IPS DF 19.7 (cell line): ENCODE measurements at places on chromosomes 5 and 9.

- DNase-seq, result no peak
Measured at GRCh38 chr9:113184539-113184938, 33.7 kb downstream of the SLC31A2 start.

DNA sequence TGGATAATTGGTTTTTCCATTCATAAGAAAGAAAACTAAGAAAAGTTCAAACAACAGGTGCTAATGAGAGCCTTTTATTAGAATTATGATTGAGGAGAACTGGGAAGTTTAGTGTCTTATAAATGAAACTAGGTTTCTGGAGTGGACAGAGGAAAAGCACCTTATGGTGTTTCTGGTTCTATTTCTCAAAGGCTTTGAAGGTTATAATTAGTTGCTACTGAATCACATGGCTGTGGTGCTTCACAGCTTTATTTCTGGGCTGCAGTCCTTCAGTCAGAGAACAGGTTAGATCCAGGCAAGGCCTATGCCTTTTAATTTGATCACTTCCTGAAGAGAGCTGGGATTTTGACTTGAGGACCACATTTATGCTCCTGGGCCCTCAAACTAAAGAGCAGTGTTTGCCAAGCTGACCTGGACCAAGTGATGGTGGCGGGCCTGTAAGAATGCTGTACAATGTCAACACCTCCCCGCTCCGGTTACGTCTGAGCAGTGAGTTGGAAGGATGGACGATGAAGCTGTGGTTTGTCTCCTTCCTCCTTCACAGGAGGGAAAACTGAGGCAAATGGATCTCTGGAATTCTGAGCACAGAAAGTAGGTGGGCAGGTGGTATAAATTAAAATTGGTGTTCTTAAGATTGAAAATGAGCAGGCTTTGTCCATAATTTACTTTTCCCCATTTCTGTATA lies 56.0 kb downstream of the ZNF462 start:
- no peak for DNase-seq

DNA sequence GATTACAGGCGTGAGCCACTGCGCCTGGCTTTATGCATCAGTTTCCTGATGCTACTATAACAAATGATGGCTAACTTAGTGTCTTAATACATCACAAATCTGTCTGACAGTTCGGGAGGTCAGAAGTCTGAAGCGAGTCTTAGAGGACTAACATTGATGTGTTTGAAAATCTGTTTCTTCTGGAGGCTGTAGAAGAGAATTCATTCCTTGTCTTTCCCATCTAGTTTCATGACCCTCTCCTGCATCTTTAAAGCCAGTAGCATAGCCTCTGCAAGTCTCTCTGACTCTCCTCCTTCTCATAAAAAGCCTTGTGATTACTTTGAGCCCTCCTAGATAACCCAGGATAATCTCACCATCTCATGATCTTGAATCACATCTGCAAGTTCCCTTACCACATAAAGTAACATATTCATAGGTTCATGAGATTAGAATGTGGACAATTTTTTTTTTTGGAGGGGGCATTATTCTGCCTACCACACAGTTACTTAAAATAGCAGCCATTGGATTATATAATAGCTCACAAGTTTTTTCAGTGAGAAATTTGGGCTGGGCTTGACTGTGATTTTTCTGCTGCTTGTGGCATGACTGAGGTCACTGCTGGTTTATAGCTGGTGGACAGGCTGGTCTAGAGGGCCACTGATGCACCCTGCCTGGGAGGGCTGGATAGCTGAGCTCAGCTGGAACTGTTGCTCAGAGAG lies 134.8 kb downstream of the FBXL7 start:
- no peak for DNase-seq

GRCh38 chr5:97840643-97841042 lies 657.6 kb upstream of the RIOK2 start:
- no peak for DNase-seq

GRCh38 chr9:21268347-21268657 lies 28.5 kb upstream of the IFNA14 start:
- no peak for DNase-seq

DNA sequence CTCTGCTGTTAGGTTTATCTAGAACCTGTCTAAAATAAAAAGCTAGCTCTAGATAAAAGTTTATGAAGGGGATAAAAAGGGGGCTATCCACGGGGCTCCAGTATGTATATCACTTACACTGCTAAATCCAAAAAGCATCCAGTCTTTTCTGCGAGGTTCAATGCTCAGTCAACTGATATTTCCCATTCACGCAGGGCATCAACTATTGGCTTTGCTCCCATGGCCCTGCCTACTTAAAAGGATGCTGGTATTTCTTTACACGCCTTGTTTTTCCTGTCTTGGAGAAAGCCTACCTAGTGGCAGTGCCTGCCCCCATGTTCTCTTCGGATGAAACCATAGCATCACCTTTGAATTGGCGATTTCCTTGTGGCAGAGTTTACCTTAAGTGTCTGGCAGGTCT lies 8.1 kb downstream of the SPRY4 start:
- DNase-seq, result no peak

DNA sequence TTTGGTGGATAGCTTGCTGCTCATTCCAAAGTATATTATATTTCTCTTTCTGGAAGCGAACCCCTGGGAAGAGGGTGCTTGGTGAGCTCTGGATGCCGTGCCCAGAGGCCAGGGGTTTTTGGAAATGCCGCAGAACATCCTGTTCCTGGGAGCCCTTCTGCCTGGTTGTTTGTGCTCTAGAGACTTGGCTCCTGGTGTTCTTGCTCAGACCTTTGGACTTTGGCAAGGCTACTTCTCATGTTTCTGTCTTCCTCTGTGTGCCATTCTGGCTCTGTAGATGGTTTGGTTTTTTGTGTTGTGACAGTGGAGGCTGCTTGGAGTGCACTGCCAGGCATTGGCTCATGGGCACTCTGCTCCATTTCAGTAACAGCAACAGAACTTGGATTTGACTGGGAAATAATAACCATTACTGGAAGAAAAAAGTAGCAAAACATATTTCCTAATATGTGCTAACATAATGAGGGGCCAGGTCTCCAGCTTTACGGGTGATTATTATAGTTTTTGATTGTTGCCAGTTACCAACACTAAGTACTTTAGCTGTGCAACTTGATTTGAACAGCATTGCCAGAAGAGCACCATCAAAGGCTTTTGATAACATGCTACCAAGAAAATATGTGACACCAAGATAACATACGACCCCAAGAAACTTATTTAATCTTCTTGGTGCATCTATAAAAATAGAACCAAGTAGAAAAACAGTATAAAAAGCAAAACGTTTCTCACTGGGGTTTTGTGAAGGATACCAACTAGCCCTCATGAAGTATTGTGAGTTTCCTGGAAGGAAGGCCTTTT lies 94.2 kb downstream of the PCSK1 start:
- DNase-seq, result no peak

- DNase-seq, result no peak
Measured at GRCh38 chr5:15256485-15256884, 243.5 kb upstream of the FBXL7 start.

DNA sequence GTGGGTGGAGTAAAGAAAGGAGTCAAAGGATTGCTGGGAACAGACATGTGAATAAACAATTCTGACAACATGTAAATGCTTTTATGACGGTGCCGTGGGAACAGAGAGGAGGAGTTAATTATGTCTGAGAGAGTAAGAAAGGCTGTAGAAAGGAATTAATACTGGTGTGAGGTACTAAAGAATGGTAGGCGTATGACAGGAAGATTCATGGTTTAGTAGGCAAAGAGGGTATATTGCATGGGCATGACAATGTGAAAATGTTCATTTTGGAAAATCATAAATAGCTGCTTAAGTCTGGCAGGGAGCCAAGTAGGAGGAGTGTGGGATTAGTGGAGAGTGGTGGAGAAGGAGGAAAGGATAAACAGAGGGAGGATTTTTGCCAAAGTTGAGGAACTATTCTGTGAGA lies 19.7 kb downstream of the NAA35 start:
- no peak for DNase-seq

DNA sequence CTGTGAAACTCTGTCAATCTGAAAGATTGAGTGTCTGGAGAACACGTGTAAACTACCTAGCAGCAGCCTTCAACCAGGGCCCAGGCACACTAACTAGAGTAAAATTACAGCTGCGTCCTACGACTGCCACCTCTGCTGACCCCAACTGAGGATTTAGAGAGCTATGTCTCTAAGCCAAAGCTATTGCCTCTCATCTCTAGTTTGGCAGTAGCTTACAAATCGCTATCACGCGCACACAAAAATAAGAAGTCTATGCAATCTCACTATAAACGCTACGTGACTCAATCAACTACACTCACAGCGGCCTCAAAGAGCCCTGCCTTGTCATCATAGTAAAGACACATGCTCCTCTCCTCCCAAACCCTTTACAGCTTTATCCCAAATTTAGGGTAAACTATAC lies 8.7 kb downstream of the PPP6C start:
- DNase-seq, result no peak

DNA sequence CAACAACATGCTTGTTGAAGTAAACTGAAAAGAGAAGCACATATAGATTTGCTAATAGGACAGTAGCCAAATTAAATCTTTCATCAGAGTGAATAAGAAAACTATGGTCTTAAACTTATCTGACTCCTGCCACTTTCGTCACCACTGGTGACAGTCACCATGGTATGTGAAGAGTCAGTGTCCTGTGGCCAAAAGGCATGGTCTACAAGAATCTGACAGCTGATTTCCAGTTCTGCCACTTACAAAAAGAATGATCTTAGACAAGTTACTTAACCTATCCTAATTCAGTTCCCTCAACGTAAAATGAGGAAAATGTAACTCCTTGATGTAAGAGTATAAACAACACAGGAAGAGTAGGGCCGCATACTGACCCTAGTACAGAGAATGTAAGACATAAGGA lies 102.0 kb downstream of the LPAR1 start:
- DNase-seq, result no peak

DNA sequence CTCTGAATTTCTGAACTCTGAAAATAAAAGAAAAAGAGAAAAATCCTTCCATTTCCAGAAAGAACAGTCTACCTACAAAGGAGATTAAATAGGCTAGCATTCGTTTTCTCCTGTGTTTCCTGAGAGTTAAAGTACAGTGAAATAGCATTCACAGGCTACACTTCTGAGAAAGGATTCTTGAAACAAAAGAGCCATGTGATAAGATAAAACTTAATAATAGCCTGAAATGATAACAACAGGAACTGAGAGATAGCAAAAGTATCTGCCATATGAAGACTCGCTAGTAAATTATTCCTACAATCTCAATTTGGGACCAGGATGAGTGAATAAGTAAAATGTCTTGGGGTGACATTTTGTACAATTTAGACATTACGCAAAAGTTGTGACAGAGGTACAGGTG lies 62.4 kb downstream of the FBN2 start:
- no peak for DNase-seq

- DNase-seq, result no peak
Measured at GRCh38 chr5:514673-515072, 9.6 kb downstream of the SLC9A3 start.

DNA sequence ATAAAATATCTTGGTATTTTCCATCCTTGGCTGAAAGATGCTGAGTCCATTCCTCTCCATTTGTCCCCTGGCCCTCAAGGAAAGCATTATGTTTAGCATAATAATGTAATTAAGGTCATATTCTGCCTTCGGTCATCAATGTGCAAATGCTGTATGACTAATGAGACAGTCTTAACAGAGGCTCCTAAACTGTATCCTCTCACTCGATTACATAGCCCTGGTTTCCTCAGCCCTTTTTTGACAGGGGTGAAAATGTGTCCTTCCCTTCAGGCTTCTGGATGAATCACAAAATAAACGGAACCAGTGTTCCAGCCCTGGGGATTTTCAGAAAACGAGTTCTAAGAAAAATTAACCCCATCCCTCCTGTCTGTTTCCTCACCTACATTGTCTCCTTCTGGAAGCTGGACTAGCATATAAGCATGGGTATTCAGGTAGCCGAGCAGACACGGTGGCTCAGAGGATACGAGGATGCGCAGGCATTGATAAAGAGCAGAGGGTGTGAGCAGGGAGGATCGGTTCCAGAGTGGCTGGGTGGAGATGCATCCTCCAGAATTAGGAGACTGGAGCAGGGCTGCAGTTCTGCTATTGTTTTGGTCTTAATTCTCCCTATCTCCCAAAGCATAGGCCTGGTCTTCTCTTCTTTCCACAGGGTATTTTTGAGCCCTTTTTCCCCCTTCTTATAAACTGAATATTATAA lies 742.9 kb downstream of the TLR4 start:
- DNase-seq, result no peak

DNA sequence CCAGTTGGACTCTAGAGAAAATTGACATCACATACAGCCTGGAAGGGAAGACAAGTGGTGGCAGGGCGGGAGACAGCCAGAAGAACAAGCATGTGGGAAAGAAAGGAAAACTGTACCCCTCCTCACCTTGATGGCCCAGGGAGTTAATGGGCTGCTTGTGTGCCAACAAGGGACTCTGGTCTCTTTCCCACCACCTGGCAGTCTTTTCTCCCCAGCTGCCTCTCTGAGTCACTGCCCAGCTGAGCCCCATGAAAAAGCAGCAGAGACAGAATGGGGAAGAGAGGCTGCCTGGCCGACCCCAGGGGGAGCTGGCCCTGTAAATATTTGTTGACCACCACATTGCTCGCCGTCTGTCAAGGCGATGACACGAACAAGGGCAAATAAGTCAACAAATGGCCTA lies 359.4 kb downstream of the ENC1 start:
- DNase-seq, result no peak
